ENCODE measurements at places on chromosomes 11 and 22.
A peak's percentile ranks its signal among the peaks of the same experiment; 100 is the strongest.

DNA sequence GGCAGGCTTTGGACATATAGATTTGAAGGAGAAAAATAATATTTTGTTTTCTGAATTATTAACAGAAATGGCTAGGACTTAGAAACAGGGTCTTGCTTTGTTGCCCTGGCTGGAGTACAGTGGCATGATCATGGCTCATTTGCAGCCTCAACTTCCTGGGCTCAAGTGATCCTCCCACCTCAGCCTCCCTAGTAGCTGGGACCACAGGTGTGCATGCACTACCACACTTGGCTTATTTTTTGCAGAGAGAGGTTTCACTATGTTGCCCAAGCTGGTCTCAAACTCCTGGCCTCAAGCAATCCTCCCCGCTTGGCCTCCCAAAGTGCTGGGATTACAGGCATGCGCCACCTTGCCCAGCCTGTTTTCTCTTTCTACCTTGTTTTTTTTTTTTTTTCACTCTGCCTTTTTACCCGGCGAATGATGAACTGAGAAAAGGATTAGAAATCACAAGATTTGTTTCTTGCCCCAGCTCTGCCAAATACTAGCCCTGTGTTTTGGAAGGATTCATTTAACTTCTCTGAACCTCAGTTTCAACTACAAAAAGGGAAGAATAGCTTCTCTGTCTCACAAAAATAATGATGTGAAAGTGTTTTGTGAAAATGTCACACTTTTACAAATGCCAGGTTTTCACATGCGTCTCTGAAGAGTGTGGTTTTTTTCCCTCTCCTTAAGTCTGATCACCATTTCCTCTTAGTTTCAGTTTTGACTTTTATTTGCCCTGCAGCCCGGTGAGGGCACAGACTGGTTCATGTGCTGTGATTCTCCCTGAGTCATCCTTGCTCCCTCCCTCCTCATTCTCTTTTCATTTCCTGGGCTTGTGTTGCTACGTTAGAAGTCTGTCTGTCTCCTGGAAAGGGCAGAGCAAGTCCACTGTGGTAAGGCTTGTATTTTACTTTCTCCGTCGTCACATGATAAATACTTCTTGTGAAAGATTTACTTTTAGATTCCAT is 67.7 kb downstream of the BCL2L13 start:
- DNase-seq = peak; percentile 12

DNA sequence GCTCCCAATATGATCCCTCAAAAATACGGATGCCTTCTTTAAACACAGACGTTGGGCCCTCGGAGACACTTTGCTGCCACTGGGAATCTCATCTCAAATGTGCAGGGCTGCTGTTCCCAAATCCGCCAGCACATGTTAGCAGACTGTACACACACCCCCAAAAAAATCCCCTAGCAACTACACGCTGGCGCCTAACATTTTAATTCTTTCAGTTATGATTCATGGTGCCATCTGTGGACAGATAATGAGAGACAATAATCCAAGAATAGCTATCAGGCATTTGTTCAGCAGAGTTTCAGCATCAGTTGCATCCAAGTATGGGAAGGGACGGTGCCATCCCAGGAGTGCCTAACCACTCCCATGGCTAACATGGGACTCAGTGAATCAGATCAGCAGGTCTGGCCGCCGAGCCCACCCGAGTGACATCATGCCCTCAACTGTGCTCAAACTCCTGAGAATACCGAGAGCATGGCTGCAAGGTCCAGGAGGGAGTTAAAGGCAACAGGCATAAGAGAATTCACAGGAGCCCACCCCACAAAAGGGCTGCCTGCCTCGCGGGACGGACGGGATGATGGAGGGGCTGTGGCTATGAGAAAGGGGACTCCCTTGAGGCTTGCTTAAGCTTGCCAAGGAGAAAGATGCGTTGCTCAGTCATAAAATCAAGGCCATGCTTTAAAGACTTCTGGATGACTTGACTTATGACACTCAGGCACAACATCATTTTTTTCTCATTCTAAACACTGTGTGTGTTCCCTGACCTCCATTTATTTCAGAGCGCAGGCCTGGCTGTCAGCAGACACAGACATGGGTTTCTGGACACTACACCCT is 337.0 kb downstream of the SHANK2 start:
- DNase-seq = peak; percentile 77

- peak; percentile 44 for DNase-seq
Observed at GRCh38 chr11:78244080-78244479, 55.4 kb downstream of the USP35 start.

DNA sequence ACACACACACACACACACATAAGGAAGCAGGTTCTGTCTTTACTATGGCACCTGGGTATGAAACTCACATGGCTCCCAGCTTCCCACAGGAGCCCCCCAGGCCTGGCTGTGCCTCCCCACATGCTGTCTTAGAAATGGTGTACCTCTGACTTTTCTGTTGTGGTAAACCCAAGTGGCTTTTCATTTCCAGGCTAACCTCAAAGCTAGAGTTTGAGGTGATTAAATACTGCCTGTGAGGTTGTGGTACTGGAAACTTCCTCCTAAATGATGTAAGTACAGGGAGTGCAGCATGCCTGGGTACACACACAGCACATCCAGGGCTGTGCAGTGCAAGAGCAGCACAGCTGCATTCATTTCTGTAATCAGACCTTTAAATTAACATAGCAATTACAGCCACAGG is 34.4 kb downstream of the ME3 start:
- DNase-seq = no peak

DNA sequence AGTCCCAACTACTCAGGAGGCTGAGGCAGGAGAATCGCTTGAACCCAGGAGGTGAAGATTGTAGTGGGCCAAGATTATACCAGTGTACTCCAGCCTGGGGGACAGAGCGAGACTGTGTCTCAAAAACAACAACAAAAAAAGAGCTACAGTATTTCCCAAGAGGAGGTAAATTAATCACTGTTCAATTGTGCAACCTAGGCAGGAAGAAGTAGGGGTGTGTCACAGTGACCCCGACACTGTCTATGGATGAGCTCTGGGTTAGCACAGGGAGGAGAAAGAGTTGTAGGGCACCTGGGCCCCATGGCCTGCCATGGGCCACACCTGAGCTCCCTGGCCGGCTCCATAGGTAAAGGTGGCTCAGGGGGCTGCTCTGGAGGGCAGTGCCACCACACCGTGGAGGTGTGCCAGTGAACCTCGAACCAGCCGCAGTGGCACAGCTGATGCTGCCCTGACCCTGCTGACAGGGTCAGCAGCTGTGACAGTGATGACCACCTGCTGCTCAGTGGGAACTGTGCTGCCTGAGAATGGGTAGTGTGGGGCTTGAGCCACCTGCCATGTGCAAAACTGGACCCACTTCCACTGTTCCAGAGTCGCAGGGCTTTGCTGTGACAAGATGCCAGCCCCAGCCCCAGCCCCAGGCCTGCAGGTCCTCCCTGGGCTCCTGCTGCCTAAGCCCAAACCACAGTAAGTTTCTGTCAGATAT is 84.0 kb upstream of the PITPNB start:
- no peak for DNase-seq

DNA sequence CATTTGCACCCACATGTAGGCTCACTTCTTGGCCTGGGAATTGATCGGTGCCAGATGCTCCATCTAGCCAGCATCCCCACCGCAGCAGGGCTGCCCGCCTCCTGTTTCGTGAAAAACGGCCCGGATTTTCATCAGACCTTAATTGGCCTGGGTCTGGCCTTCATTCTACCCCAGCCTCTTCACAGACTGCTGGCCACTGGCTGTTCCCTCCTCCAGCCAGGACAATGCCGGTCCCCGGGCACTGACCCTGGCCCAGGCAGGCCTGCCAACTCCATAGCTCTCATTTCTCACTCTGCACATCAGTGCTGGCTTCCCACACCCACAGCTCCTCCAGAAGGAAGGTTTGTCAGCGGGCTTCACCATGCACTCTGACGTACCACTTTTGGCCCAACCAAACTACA is 27.9 kb downstream of the TIMP3 start:
- DNase-seq = no peak

DNA sequence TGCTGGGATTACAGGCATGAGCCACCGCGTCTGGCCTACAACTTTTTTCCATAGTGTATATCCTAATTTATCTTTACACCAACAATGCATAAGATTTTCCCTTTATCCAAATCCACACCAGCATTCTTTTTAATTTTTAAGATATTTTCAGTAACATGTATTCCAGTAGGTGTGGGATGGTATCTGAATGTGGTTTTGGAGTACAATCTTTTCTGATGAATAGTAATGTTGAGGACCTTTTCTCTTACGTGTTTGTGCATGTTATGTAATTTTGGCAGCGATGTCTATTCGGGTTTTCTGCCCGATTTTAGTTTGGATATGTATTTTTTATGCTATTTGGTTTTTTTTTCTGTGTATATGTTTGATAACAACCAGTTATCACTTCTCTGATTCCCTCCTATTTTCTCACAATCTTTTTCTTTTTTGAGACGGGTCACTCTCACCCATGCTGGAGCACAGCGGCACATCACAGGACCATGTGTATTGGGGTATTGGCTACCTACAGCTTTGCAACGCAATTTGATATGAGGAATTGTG is 114.6 kb upstream of the GRK3 start:
- no peak for DNase-seq

DNA sequence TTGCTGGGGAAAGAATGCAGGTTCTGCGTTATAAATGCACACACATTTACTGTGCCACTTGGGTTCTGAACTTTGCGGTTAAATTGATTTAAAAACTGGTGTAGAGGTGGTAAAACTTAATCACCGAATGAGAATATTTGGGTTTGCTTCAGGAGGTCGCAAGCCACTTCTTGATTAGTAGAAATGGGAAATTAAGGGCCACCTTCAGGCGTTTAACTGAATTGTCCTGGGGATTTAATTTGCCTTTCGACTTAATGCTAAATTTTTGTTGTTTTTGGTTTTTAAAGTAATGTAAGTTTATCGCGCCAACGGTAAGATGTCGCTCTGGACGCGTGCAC is 459 bp upstream of the NCR3LG1 start:
- no peak for DNase-seq

DNA sequence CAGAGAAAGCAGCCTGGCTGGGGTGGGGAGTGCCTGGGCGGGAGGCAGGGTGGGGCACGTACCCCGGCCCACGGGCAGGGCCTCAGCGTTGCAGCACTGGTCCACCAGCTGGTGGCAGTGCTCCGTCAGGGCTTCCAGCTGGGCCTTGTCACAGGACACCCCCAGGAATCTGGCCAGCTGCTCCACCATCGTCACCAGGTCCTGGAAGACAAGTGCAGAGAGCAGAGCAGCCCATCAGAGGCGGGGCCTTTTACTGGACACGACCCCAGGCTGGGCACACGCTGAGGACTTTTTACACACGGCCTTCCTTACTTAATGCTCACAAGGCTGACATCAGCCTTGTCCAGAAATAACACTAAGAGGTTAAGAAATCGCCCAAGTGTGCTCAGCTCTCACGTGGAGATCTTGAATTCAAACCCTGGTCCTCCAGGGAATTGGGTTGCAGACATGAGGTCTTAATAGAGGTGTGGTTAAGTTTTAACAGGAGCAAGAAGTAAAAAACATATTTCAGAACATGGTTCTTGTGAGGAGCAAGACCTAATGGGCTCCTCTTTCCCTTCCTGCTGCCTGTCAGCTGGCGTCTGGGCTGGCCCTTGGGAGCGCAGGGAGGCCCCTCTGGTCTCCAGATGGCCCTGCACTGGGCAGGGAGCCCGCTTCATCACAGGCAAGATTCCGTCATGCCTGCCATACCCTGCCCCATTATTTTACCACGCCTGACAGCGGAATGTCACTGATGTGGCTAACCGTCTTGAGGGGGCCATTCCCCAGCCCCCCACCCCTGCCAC is 17.1 kb upstream of the EFCAB6 start:
- DNase-seq = peak; percentile 96

- DNase-seq = no peak
Observed at GRCh38 chr11:44944181-44944852, 6.4 kb downstream of the TP53I11 start.

DNA sequence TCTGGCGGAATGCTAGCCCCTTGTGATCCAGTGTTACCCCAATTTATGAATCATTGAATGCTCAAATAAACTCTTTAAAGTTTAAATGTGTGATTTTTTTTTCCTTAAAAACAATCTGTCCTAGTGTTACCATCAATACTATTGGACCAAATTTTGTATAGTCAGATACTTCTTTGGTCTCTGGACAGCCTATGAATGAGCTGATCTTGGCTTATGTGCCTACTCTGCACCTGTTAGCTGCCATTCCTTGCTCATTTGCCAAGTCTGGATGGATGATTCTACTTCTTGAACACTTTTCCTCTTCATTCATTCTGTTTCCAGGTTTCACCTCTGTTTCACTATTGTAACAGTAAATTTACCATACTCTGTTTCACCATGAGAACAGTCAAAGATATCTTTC is 226.5 kb upstream of the ZBED5 start:
- peak; percentile 30 for DNase-seq

GRCh38 chr11:84146826-84147225 is 860.7 kb upstream of the CCDC90B start:
- DNase-seq = no peak

DNA sequence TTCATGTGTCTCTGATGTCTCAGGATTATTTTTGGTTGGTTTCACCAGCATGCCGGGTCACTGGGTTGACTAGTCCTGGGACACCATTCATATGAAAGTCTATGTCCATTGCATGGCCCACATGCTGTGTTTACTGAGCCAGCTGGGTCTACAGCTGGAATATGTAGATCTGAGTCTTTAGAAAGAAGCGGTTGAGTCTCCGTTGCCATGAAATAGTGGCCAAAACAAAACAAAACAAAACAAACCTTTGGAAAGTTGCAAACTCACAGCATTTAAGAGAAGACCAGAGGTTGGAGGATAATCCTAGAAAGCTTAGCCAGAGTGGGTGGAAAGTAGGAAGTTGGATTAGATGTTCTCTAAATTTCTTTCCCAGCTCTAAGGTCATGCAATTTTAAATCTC is 191.8 kb upstream of the NTM start:
- DNase-seq = peak; percentile 75

DNA sequence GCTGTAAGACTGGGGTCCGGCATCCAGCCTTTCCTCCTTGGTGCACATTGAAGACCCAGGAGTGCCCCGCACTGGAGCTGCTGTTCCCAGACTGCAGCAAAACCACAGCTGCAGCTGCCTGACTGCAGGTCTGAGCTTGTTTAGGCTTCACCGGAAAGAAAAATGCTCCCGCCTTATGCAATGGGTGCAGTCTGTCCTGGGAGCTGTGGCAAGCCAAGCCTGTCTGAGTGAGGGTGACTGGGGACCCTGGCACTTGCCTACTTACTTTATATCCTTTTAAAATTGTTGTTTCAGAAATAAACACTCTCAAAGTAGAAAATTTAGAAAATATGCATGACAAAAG is 23.3 kb upstream of the CD44 start:
- DNase-seq = no peak

GRCh38 chr11:121057922-121058321 is 34.0 kb downstream of the TBCEL start:
- no peak for DNase-seq

DNA sequence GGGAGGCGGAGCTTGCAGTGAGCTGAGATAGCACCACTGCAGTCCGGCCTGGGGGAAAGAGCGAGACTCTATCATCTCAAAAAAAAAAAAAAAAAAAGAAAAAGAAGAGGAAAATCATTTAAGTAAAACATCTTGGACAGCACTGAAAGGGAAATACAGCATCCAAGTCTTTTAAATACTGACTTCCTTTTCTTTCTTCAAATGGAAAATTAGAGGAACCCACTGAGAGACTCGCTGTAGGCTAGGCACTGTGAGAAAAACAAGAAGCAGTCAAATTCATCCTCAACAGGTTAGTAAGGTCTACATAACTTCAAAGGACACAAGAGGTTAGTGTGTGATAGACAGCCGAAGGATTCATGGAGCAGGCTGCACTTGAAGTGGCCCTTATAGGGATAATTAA is 243.7 kb downstream of the BLID start:
- DNase-seq = no peak

- DNase-seq = no peak
Observed at GRCh38 chr11:115891581-115891980, 387.4 kb upstream of the CADM1 start.
